ENCODE measurements at places on chromosomes 12 and 14.

GRCh38 chr14:70655110-70655826, 13.6 kb downstream of the TTC9 start:
- no peak for DNase-seq

DNA sequence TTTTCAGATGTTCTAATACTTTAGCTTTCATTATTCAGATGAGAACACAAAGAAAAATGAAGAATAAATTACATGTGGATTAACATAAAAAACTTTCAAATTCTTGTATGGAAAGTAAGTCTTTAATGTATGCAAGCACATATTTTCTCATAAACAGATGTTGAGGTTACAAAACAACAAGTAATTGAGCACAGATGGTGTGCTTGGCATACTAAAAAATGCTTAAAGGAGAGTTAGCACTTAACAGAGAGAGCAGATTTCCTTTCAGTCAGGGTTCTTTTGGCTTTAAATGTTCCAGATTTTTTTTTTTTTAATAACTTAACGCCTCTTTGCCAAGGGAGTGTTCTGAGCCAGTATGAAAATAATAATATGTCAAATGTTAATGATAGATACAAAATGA, 96.0 kb downstream of the RASSF9 start:
- no peak for DNase-seq

DNA sequence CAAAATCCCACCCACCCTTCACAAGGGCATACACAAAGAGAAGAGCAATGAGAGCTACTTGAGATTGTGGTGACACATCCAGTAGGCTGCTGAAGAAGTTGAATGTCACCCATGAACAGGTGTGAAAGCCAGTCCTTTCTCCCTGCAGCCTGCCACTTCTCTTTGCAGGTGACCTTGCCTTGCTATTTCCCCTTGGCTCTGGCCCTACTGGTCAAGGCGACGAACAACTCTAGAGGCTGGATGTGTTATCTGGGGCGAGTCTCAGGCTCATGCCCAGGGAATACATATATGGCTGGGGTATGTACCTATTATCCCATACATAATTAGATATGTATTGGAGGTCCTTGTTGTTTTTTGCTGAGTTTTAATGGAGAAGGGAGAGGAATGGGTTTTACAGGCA, 70.2 kb upstream of the EGLN3 start:
- DNase-seq = no peak

- no peak for DNase-seq
These were observed 250.5 kb upstream of the SOX5 start for GRCh38 chr12:24200010-24200409.

- DNase-seq = no peak
These were observed 74.1 kb downstream of the RIN3 start for GRCh38 chr14:92587700-92588085.

GRCh38 chr12:18595412-18595811, 142.4 kb downstream of the PLCZ1 start:
- DNase-seq = no peak

Data from NCI-H774 (cell line).